SK-N-MC (cell line): ENCODE measurements at places on chromosomes 16 and 17.

GRCh38 chr17:50439008-50439407, 13.0 kb downstream of the ACSF2 start:
- DNase-seq: no peak

- DNase-seq: no peak
Measured at GRCh38 chr17:57823469-57824401, 26.1 kb downstream of the MRPS23 start.

- DNase-seq: no peak
Measured at GRCh38 chr17:44940768-44941167, 6.8 kb downstream of the KIF18B start.

GRCh38 chr17:19554393-19554792, 20.7 kb downstream of the SLC47A1 start:
- no peak for DNase-seq

GRCh38 chr16:19223235-19224170, 55.5 kb downstream of the SYT17 start:
- no peak for DNase-seq

GRCh38 chr17:13385481-13385911, 216.2 kb downstream of the HS3ST3A1 start:
- no peak for DNase-seq

- DNase-seq: no peak
Measured at GRCh38 chr16:14307527-14308367, 236.6 kb downstream of the MRTFB start.

- DNase-seq: no peak
Measured at GRCh38 chr17:80719449-80719848, 174.8 kb downstream of the RPTOR start.

DNA sequence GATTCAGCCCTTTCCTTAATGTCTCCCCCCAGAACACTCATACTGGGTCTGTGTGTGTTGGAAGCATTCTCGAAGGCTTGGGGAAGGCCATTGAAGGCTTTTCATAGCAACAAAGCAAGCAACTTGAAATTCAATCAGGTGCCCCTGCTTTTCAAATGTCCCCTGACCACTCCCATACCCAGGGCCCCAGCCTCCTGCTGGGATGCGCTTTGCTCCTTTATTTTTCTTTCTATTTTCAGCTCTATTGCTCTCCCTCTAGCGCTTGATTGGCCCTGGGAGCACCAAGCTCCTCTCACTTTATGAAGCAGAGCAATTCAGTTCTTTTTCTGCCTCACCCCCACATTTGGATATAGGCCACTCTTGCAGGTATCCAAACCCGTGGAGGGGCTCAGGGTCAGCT, 92.0 kb downstream of the WSCD1 start:
- no peak for DNase-seq

DNA sequence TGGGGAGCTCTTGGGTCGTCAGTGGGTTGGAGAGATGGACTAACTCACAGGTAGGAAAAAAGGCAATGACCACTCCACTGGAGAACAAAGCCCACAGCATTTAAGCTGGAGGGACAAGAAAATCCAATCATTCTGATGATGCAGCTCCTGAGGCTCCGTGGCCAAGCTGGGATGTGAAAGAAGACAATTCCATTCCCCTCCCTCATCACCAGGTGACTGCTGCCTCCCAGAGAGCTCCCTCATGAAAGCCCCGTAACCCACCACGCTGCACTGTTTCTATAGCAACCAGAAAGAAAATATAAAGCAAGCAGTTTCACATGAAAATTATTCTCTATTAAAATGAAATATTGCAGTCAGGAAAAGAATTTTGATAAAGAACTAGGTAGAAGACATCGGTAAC, 15.2 kb downstream of the ANKRD11 start:
- DNase-seq: no peak

DNA sequence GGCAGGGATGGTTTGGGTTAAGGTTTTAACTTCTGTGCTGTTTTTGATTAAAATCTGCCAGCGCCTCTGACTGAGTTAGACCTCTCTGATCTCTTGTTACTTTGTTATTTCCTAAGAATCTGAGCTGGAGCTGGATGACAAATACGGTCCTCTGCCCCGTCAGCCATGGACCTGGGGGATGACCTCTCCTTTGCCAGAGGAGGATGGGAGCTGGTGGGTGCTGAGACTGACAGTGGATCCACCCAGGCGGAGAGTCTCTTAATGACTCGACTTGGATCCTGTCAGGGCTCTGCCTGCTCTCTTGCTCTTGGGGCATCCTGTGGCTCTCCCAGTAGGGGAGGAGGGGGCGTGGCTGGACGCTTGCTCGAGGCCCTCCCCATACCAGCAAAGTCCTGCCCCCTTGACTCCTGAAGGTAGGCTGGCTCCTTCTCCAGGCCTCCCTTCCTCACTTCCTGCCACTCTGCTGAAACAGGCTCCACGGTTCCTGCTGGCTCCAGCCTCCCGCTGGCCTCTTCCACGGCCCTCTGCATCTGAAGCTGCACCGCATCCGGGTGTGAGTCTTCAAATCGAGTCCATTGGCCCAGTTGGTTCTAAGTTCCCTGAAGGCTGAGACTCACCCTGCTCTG, 24.8 kb upstream of the MAP3K14 start:
- no peak for DNase-seq

GRCh38 chr16:51393381-51394005, 242.4 kb upstream of the SALL1 start:
- no peak for DNase-seq

DNA sequence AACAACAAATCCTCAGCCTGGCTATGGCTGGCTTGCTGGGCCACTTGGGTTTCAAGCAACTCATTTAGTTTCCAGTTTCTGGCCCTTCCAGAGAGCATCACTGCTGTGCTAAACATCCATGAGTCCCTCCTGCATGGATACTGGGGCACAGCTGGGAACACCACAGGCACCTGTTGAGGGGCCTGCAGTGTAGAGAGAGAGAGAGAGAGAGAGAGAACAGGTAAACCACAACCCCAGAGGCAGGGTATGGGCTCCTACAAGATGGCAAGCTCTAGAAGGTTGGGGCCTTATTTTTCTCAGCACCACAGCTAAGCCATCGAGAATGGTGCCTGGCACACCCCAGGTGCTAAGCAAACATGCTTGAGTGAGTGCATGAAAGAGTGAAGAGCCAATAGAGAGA, 120.3 kb downstream of the RBFOX3 start:
- no peak for DNase-seq
